CD8-positive, alpha-beta T cell (primary cell): ENCODE measurements at places on chromosomes 16 and 17. TPM values are rescaled to one million over a fixed set of nuclear protein-coding genes. Genes with fewer than 3 reads are reported as not detected.

The PLSCR3 gene
- 38.1 TPM for total RNA-seq

The KRTAP9-4 gene
- total RNA-seq: not detected

The KRT24 gene
- not detected for total RNA-seq

The KSR1 gene
- 25.6 TPM for total RNA-seq

The MYOCD gene
- not detected for total RNA-seq

The ZACN gene
- total RNA-seq: 2.0 TPM

The COPRS gene
- 2.6 TPM for total RNA-seq

The KCTD19 gene
- total RNA-seq: not detected

The CACNG4 gene
- total RNA-seq: not detected

The CTRB1 gene
- not detected for total RNA-seq

The HLF gene
- 0.62 TPM for total RNA-seq

The NACA2 gene
- total RNA-seq: not detected

The NHERF2 gene
- 2.3 TPM for total RNA-seq

The CEP131 gene
- 10.3 TPM for total RNA-seq
